ENCODE measurements at places on chromosomes 2 and 18.

- no peak for DNase-seq
Observed at GRCh38 chr2:199384043-199384442, 73.7 kb downstream of the SATB2 start.

DNA sequence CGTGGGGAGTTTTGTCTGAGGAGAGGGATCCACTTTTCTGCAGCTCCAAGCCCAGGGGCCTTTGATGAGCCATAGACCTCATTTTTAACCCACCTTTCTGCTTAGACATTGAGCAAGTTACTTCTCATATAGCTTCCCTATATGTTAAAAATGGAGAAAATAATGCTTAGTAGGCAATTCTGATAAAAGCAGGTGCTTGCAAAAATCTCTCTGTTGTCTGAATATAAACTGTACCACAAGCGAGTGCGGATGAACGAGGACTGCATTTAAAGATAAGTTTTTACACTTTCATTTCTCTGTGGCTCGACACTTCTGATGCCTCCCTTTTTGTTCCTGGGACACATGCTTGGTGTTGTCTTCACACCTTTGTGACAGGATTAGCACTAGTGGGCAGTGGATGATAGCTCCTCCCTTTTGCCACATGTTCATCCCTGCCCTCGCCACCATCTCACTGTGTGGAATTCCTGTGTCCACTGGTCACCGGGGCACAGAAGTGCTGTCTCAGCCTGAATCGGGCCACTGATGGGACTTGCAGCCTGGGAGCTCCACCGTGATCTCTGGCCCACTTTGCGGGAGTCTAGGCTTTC is 1.6 kb downstream of the TYMS start:
- peak; percentile 14 for DNase-seq

- DNase-seq: no peak
Observed at GRCh38 chr2:240876475-240877251, 8.0 kb downstream of the AGXT start.

DNA sequence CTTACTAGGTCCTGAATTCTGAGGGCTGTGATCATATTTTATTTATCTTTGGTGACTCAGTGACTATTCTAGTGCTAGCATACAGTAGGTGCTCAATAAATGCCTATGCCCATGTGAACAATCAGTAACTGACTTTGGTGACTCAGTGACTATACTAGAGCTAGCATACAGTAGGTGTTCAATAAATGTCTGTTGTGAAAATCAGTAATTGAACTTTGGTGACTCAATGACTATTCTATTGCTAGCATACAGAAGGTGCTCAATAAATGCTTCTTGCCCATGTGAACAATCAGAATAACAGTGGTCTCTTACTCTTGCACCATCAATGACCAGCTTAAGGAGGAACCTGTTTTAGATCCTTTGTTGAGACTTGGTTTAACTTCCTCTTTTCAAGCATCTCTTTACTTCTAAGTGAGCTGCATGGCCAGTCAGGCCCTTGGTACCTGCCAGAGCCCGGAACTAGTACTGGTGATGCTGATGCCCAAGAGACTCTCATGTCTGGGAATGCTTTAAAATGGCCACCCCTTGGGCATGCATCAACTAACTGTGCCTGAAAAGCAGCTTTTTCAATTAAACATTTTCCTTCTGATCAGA is 214.9 kb upstream of the SPRED2 start:
- no peak for DNase-seq

DNA sequence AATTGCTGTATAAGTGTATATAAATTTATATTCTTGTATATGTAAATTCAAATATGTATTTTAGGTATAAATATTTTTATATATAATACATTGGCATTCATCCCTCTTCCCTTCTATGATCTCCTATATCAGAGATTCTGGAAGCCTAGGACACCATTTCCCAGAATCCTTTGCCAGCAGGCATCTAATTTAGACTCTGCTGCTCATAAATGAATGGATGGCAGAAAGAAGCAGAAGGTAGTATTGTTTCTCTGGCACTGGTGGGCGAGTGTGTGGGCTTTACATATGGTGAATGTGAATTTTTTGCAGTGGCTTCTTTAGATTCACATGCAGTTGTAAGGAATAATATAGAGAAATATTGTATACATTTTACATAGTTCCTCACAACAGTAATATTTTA is 215.2 kb upstream of the THSD7B start:
- no peak for DNase-seq

DNA sequence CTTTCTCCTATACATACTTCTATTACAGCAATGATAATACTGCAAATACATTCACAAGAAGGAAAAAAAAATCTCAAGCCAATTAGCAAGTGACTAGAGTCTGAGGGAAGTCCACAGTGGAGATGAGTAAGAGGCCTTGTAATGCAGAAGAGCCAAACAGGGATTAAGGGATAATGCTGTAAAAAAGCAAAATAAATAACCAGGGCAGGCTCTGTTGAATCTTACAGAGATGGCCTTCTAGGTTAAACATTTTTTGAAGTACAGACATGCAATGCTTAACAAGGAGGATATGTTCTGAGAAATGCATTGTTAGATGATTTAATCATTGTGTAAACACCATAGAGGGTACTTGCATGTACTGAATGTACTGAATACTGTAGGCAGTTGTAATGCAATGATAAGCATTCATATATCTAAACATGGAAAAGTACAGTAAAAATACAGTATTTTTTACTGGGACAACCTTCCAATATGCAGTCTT is 122.1 kb upstream of the RMDN2 start:
- DNase-seq: no peak

- DNase-seq: no peak
Observed at GRCh38 chr2:238651306-238652052, 196.4 kb upstream of the TWIST2 start.

GRCh38 chr2:238644095-238645081 is 203.5 kb upstream of the TWIST2 start:
- DNase-seq: no peak

DNA sequence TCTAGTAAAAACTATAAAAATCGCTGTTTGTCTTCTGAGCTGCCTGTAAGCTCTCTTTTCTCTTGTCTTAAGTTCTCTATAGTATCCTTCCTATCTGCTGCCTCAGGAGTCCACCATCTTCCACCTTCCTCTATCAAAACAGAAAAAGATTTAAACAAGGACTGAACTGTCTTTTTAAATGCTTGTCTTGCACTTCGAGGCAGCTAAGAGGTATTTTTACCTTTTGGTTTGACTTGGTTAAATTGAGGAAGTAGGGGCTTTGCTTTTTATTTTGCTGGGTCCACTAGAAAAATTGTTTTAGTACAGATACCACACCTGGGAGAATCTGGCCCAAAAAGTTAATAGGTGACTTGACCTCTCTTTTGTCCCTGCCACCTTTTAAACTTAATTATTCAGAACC is 12.2 kb downstream of the SESTD1 start:
- no peak for DNase-seq

- no peak for DNase-seq
Observed at GRCh38 chr2:158505448-158505934, 48.7 kb downstream of the PKP4 start.

DNA sequence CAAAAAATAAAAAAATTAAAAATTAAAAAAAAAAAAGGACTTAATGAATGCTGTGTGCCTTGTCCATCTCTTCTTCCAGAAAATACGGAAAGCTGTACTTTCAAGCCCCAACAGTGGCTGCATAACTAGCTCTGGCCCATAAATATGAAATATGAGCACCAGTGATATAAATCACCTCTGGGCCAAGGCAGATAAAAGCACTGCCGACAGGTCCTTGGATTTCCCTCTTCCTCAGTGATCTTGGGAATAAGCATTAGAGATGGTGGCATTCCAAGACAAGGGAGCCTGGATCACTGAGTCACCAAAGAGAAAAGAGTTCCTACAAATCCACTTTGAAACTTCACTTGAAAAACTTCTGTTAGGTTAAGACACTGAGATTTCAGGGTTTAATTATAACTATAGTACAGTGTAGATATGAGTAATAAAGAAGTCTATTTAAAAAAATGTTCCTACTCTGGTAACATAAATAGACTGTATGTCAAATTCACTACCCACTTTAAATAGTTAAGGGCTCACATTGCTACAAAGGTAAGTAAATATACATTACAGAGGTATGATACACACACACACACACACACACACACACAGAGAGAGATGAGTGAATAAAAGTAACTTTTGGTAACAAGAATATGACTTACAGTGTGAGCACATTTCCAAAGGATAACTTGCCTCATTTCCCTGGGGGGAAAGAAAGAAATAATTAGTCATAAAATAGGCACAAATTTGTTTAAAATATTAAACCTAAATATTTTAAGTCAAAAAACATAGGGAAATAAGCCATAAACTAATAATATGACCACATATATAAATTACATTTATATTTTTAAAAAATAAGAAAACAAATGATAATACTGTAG is 35.6 kb downstream of the PPP3R1 start:
- no peak for DNase-seq

DNA sequence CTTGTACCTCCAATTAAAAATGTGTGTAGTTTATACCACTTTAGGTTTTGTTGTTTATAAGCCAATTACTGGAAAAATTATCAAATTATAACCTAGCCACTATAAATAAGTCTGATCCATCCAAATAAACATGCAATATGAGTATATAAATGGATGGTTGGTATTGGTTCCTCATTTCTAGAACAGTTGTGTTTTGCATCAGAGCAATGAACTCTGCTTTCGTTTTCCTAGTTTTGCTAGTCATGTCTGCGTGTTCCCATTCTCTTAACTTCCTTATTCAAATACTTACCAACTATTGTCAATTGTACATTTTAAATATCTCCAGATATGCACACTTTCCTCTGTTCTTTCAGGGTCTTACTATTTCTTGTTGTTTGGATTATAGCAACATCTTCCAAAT is 641.7 kb downstream of the NR4A2 start:
- no peak for DNase-seq

GRCh38 chr18:48163738-48164115 is 233.3 kb upstream of the SMAD2 start:
- DNase-seq: no peak

GRCh38 chr2:16218625-16219024 is 278.3 kb downstream of the MYCN start:
- no peak for DNase-seq

GRCh38 chr2:78439122-78439521 is 586.4 kb upstream of the REG3G start:
- DNase-seq: no peak

DNA sequence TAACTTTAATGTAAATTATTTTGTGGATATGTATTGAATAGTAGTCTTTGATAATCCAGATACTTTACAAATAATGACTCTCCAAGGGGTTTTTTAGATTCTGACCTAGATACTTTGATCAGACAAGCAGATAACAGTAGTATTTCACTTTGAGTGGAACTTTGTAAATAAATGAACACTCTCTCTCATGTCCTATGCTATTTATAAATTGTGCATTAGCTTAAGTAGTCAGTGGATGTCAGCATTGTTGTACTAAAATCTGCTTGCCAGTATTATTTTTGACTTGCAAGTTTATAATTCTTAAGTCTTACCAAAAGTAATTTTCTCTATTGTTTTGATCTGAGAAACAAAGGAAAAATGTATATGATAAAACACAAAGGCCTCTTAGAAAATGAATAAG is 1113.1 kb upstream of the NRXN1 start:
- no peak for DNase-seq

DNA sequence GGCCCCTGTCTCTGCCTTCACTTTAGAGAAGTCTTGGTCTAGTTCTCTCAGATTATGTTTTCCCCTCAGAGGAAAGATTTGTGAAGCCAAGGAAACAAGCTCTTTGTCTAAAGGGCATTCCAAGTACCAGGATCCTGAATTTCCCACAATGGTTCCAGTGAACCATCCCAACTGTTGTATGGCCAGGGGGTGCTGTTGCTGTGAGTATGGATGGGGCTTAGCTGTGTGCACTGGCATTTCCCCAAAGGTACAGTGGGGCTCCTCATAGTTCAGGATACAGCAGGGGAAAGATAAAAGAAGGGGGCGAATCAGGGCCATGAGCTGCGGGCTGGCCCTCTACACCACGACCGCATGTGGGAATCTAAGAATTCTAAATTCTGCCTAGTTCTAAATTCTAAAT is 1154.0 kb upstream of the FANCL start:
- no peak for DNase-seq

DNA sequence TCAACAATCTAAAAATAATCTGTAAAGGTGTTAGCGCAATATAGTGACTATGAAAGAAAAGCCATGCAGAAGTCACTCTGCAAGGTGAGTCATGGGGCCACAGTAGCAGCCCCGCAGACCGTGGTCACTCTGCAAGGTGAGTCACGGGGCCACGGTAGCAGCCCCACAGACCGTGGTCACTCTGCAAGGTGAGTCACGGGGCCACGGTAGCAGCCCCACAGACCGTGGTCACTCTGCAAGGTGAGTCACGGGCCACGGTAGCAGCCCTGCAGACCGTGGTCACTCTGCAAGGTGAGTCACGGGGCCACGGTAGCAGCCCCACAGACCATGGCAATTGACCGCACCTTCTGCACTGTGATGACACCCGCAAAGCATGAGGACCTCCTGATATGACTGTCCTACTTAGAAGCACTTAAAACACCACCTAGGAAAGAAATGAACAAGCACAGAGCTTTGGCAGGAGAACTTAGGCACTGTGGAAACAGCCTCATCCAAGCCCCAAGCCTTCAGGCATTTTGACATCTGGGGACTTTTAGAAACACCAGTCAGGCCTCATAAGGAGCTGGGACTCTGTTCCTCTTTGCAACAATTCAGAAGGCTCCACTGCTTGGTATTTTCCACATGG is 70.1 kb downstream of the LDLRAD4 start:
- DNase-seq: no peak

DNA sequence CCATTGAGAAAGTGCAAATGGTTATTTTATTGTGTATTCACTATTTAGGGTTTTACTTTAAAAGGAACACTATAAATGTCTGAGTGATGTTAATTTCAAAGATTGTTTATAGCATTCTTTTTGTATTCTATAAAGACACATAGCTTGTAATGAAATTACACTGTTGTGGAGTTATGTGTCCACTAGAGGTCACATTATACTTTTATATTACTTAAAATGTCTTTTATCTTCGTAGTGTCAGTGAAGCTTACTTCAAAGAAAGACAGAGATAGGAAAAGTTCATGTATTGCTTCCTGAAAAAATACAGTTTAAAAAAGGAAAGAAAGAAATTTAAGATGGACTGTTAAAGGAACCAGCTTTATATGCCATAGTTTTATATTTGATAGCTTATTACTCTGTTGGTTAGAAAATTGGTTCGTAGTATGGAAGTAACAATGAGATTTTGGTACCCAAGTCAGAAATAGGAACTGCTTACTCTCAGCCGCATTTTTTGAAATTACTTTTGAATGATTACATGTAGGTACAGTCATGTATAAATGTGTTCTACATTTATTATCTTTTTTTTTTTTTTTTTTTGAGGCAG is 20.5 kb downstream of the APLF start:
- DNase-seq: peak; percentile 46

GRCh38 chr2:236175548-236176150 is 7.5 kb upstream of the GBX2 start:
- no peak for DNase-seq

- no peak for DNase-seq
Observed at GRCh38 chr2:156434461-156435291, 1.5 kb upstream of the GPD2 start.

- DNase-seq: no peak
Observed at GRCh38 chr2:128613351-128613750, 294.7 kb upstream of the HS6ST1 start.

GRCh38 chr18:22977847-22978701 is 44.9 kb downstream of the RBBP8 start:
- no peak for DNase-seq

- peak; percentile 96 for DNase-seq
Observed at GRCh38 chr2:157261199-157261782, 3.8 kb downstream of the GALNT5 start.

GRCh38 chr2:74703373-74703772 is 49.3 kb downstream of the SEMA4F start:
- no peak for DNase-seq

All from hematopoietic multipotent progenitor cell treated with erythropoietin and hydrocortisone succinate and interleukin-3 and kit ligand, for 15 days (in vitro differentiated cells).